Natural killer cell (primary cell): ENCODE measurements at places on chromosomes 5 and 9. TPM values are rescaled to one million over a fixed set of nuclear protein-coding genes. Genes with fewer than 3 reads are reported as not detected.

The SH3TC2 gene
- total RNA-seq: 0.11 TPM

The SPINK13 gene
- not detected for total RNA-seq

DNA sequence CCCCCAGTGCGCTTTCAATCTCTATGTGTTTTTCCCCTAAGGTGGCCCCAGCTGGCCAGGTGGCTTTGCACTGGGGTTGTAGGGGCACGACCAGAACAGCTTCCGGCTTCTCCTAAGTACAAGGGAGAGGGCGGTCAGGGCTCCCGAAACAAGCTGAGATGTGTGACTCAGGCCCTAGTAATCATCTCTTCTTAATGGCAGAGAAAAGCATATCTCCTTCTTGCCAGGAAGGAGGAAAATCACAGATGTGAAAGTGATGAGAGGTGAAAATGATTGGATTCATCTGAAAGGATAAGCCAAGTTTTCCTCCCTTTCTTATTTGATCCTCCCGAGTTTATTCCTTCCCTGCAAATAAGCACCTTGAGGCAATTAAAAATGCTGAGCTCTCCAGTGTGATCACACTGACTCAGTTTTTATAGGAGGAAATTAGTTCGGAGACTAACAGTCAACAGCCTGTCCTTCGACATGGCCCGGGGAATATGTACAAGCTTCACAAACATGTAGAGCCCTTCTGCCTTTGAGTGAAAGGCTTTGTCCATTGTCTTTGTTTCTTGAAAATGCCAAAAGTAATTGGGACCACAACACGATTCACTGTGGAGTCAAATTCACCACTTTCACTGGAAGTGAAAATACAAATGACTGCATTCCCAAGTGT is 514.8 kb downstream of the PSAT1 start:
- no peaks in the 10 kb centered on the region for H3K27me3 ChIP-seq
- no peak overlapping the region for H3K4me3 ChIP-seq
- no peak overlapping the region for H3K27ac ChIP-seq
- no peak for DNase-seq
- no peaks in the 10 kb centered on the region for H3K4me1 ChIP-seq

GRCh38 chr5:16547200-16547842 is 69.5 kb downstream of the RETREG1 start:
- no peak overlapping the region for H3K4me3 ChIP-seq
- no peak overlapping the region for H3K27ac ChIP-seq
- no peaks in the 10 kb centered on the region for H3K36me3 ChIP-seq
- no peaks in the 10 kb centered on the region for H3K4me1 ChIP-seq
- DNase-seq: no peak
